ENCODE measurements at places on chromosomes 7 and 10.
A peak's percentile ranks its signal among the peaks of the same experiment; 100 is the strongest.

- no peak for DNase-seq
Measured at GRCh38 chr10:43222210-43222720, 44.6 kb downstream of the RASGEF1A start.

GRCh38 chr7:124779194-124779593 lies 13.6 kb upstream of the GPR37 start:
- DNase-seq = no peak

DNA sequence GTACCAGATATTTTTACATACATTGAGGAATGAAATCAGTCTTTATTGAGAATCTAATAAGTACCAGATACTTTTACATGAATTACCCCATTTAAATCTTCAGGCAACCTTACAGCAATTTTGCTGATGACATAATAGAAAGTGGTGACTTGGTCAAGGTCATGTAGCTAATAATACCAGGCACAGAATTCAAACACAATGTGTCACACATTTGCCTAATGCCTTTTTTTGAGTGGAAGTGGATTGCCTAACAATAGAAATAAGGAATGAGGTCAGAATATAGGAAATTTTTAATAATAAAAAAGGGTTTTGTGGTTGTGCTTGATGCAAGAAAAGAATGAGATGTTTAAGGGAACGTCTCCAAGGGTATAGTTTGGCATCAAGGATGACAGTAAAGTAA lies 466.6 kb upstream of the IGFBP3 start:
- DNase-seq = no peak

DNA sequence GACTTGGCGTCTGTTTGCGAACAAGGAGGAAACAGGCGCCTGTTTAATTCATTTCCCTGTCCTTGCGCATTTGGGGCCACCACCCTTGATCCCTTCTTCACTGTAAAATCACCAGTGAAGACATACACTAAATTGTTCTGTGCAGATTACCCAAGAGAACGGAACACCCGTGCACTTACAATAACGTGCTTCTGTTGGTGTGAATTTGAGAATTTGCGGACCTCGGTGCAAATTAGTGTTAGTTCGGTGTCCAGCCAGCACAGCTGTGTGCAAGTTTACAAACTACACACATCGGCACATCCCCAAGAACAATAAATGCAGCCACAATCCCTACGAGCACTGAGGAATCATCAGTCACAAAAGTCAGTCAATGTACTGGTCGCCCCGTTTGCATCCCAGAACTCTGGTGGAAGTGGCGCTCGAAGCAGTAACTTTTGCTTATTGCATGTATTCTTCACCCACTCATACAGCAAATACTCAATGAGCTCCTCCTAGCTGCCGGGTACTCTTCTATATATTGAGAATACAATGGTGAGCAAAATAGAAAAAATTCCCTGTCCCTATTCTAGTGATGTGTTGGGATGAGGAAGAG lies 786 bp upstream of the CNOT4 start:
- DNase-seq = no peak

GRCh38 chr7:80950550-80950967 lies 31.7 kb upstream of the SEMA3C start:
- no peak for DNase-seq

GRCh38 chr7:7764520-7765396 lies 46.4 kb upstream of the RPA3 start:
- DNase-seq = peak; percentile 39

DNA sequence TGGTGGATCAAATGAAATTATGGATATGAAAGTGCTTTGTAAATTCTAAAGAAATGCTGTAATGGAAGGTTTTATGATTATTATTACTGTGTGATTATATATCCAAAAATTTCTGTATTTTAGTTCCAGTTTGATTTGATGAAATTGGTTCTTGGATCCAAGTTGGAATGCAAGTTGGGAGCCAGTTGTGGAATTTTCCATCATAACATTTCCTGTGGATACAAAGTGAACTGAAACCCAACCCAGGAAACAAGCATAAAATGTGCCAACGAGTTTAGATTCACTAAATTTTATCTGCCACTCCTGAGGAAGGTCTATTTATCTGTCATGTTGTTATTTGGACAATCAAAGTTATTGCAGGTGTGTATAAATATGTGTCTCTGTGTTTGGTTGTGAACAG lies 131.4 kb upstream of the MDFIC start:
- no peak for DNase-seq

DNA sequence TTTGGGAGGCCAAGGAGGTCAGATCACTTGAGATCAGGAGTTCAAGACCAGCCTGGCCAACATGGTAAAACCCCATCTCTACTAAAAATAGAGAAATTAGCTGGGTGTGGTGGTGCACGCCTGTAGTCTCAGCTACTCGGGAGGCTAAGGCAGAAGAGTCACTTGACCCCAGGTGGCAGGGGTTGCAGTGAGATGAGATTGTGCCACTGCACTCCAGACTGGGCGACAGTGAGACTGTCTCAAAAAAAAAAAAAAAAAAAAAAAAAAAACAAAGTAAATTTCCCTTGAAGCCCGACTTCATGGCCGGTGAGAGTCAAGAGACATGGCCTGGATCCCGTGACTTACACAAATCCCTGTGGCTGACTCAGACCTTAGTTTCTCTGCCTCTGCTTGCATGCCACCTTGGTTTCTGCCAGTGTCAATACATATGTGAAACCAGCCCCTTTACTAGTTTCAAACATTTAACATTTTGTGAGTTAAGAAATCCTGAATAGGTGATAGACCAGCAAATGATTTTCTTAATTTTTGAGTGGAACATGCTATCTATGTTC lies 62.8 kb downstream of the ZEB1 start:
- DNase-seq = no peak

GRCh38 chr10:6766131-6766801 lies 186.2 kb upstream of the PRKCQ start:
- DNase-seq = no peak

DNA sequence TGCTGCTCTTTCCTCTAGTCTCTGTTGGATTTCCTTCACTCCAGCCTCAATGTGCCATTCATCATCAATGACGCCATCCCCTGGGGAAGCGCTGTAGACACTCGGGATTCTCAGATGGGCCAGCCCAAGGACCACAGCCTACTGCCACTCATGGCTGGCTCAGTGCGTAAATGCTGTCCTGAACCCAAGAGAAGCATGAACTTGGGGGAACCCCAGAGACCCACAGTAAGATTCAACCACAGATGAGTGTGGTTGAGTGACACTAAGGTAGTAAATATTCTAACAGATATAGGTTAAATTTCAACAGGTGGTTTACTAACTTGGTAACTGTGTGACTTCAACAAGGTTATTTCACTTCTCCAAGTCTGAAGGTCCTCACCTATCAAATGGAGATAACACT lies 304.1 kb downstream of the GRM8 start:
- DNase-seq = no peak

DNA sequence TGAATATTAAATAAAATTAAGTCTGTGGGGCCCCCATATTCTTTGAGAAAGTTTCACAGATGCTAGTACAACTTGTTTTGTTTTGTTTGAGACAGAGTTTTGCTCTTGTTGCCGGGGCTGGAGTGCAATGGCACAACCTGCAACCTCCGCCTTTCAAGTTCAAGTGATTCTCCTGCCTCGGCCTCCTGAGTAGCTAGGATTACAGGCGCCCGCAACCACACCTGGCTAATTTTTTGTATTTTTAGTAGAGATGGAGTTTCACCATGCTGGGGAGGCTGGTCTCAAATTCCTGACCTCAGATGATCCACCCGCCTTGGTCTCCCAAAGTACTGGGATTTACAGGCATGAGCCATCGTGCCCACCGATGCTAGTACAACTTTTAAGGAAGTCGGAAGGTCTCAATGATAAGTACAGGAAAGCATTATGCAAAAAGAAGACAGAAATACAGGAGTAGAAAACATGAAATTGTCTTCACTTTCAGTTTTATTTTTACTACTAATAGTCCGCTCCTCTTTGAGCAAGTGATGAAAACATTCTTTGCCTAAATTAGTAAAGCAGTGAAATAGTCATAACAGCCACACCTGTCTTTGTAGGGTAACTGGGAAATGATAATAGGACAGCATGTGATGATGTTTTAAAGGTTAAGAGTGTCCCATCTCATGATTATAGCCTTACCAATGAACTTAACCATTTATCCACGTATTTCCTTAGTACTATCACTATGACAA lies 147.5 kb downstream of the SEMA3D start:
- DNase-seq = no peak

GRCh38 chr10:132551808-132552130 lies 14.2 kb downstream of the INPP5A start:
- DNase-seq = no peak

DNA sequence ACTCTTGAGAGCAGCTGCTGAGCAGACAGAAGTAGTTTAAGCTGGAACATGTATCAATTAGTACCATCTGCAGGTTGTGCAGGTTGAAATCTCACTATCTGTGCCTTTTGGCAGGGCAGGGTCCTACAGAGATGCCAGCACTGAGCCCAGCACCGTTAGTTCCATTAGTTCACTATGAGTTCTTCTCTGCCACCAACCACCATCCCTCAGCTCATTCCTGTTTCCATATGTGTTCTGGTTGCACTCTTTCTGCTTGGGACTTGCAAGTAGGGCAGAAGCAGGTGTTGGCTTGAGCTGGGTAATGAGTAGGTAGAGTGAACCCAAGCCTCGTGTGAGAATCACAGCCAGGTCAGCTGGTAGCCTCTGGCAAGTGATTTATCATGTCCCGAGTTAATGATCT lies 2.8 kb downstream of the SMO start:
- no peak for DNase-seq

- no peak for DNase-seq
Measured at GRCh38 chr10:97138174-97138573, 47.6 kb downstream of the SLIT1 start.

DNA sequence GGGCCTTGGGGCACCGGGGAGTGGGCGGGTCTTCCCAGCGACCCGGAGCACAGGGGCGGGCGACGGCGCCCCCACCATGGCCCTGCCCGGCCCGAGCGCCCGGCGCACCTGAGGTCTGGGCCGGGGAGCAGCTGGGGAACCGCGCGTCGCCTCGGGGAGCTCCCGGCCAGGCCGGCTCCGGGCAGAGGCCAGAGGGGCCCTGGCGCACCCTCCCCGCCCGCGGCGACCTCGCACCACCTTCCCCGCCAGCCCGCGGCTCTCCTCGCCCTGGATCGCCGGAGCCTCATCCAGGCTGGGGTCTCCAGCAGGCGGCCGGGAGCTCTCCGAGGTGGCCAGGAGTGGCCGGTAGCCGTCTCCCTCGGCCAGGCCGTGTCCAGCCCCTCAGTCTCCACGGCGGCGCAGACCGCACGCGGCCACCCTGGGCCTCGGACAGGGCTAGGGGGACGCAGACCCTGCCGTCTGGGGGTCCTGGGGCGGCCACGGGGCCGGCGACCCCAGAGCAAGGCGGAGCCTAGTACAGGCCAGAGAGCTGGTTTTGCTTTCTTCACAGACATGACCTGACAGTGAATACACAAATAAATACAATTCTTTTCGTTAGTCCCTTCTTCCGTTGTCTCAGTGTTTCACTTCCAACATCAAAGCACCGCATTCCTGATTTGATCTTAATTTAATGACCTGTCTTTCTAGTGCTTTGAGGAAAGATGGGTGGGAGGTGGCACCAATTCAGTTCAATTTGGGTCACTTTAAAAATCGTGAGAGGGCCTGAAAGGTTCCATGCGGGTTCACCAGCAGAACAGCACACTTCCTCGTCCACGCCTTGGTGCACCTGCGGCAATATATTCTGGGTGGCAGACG lies 356.9 kb downstream of the DNAJB6 start:
- no peak for DNase-seq
